ENCODE measurements at places on chromosomes 4 and X. TPM values are rescaled to one million over a fixed set of nuclear protein-coding genes. Genes with fewer than 3 reads are reported as not detected.

BEX1 gene
- 84.0 TPM for total RNA-seq

DCX gene
- total RNA-seq, result not detected

ATP1B4 gene
- not detected for total RNA-seq

AR gene
- 67.4 TPM for total RNA-seq

TLR10 gene
- 1.9 TPM for total RNA-seq

GYG2 gene
- total RNA-seq, result 11.9 TPM

GDPD2 gene
- not detected for total RNA-seq

ZGRF1 gene
- 12.7 TPM for total RNA-seq

ATP2B3 gene
- total RNA-seq, result not detected

SYN1 gene
- total RNA-seq, result 0.09 TPM

GNRHR gene
- total RNA-seq, result not detected

ARSD gene
- 42.4 TPM for total RNA-seq

SORBS2 gene
- total RNA-seq, result 23.3 TPM

UGT2B7 gene
- 185 TPM for total RNA-seq
